Myocyte (in vitro differentiated cells): ENCODE measurements at places on chromosomes 3 and 15.
A peak's percentile ranks its signal among the peaks of the same experiment; 100 is the strongest.

GRCh38 chr3:171177056-171177455, 150.5 kb upstream of the SLC2A2 start:
- no peak for DNase-seq

- no peak for DNase-seq
These were observed 149.5 kb downstream of the SV2B start for GRCh38 chr15:91249591-91249990.

- no peak for DNase-seq
These were observed 10.8 kb downstream of the PDCD10 start for GRCh38 chr3:167723872-167724271.

GRCh38 chr3:23239211-23240068, 36.3 kb downstream of the UBE2E2 start:
- DNase-seq, result no peak

DNA sequence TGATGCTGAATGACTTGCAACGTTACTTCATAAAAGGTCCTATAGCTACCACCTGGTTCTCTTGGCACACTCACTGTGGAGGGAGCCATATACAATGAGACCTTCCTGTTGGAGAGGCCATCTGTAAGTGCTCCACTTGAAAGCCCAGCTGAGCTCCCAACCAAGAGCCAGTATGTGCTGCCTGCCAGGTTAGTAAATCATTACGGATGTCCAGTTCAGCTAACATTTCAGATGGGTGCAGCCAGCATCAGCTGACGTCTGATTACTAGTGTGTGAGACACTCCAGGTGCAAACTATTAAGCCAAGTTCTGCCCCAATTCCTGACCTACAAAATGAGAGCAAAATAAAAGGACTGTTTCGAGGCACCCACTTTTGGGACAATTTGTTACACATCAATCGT, 274.4 kb upstream of the ROBO2 start:
- DNase-seq, result no peak

- DNase-seq, result peak; percentile 19
These were observed 177.8 kb downstream of the SERPINI1 start for GRCh38 chr3:167913219-167913835.

DNA sequence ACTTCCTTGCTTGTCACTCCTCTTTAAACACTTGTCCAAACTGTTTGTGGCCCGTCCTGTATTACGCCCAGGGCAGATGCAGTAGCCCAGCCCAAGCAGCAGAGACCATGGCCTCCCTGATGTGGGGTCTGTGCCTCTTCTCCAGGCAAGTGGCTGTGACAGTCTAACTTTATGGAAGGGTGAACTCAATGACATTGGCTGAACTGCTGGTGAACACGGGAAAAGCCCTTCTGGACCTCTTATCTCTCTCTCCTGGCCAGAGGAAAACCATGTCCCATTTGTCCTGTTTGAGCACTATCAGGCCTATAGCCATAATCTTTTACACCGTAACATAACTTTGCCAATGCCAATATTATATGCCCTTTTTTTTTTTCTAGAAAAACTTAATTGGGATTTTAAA, 67.6 kb downstream of the SMAD3 start:
- no peak for DNase-seq

DNA sequence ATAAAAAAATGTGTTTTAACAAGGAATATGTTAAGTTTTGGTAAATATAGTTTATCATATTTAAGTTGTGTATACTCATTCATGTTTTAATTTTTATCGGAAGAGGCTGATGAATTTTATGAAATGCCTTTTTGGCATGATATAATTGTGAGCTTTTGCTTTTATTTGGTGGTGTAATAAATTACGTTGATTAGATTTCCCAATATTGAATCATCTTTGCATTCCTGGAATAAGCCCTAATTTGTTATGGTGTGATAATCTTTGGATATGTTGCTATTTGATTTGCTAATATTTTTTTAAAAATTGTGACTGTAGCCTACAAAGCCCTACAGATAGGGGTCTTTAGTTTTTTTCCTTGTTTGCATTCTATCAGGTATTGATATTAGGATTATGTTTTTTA, 107.4 kb downstream of the IGF1R start:
- no peak for DNase-seq

DNA sequence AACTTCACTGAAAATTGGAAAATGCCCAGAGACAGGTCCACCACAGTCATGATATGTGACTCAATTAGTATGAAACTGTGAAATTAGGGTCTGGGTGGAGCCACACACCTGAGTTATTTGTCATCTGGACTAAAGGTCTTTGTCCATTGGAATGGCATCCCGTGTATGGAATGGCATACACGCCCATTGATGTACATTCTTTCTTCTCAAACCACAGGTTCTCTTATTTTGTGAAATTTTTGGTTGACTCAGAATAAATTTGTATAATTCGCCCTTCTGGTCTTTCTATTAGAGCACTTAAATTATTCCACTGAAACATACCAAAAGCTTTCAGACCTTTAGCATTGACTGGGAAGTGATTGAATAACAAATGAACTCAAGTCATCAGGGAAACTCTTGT, 66.8 kb upstream of the UBE2E1 start:
- DNase-seq, result no peak

DNA sequence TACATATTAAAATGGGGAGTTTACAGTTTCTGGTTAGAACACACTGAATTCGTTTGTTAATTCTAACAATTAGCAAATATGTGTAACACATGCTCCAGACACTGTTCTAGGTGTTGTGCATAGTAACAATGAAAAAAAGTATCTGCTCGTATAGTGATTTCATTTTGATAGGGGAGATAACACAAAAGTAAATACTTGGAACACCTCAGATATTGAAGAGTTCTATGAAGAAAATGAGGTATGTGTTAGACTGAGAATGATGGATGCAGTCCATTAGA, 6.8 kb upstream of the TMF1 start:
- DNase-seq, result no peak

- DNase-seq, result no peak
These were observed 163.0 kb upstream of the MLF1 start for GRCh38 chr3:158407844-158408517.

DNA sequence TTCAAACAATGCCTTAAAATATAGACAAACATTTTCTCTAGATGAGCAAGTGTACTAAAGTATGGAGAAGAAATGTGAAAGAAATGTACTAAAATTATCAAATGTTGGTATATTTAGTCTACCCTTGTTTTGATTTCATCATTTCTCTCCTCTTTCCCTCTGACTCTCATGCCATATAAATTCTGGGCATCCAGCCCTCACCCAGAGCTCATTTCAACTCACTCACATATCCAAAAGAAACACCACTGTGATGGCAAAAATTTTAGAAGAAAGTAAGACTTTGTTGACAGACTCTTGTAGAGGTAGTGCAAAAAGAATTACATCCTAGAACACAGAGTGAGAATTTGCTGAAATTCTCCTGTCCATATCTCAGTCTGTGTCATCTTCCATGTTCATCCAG, 377.8 kb upstream of the SUCLG2 start:
- no peak for DNase-seq

DNA sequence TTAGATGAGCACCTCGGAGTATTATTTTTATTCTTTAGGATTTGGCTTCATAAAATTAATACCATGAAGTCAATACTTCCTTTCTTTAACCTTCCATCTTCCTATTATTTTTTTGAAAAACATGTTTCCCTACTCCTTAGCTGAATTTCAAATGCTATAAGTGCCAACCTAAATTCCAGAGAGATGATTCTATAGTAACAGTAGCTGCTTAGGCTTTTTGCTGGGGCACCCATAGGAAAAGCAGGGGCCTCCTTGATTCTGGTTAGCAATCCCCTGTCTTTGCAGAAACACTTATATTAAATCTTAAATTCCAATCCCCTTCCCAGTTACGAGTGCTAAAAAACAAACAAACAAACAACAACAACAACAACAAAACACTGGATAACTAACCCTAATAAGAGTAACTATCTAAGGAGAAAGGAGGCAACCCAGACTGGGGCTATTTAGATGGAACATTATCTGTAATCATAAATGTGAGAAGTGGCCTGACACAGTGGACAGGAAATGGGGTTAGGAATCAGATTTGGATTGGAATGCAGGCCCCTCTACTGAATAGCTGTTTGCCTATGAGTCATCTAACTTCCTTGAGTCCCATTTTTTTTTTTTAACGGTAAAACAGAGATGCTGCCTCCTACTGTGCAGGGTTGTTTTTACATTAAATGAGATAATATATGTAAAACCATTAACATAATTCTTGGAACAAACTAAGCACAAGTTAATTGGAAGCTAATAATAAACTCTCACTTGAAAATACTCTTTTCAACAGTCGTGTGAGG, 148.1 kb downstream of the WDR72 start:
- no peak for DNase-seq

DNA sequence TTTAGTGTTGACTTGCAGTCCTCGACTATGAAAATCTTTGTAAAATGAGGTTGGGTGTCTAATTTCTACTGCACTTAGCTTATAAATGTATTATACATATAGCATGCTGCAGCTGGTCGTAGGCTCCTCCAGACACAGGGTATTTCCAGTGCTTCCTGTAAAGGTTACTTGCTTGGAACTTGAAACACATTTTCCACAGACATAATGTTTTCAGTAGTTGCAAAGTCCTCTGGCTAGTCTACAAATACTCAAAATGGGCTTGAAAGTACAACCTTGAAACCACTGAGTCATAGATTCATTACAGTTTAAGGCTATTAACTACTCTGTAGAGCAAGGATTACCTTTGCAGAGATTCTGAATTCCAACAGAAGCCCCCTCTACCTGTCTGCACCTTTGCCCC, 464.1 kb downstream of the RAP2B start:
- DNase-seq, result no peak

DNA sequence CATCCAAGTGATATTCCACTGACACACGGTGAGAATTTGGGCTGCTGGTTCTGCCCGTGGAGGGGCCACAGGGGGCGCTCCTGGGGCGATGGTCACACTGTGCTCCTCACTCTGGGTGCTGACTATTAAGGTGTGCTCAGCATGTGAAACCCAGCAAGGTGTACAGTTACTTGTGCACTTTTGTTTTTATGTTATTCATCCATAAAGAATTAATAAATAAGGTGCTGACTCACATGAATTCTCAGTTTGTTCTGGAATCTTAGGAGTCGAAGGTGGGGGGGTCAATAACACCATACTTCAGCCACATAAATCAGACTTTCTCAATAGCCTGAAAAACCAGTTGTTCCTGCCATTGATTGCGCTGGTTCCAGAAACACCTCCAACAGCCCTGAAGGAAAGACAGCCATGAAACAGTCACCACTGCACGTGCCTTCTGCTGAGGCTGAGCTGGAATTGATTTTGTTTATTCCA, 53.5 kb upstream of the SPATA12 start:
- DNase-seq, result peak; percentile 47

GRCh38 chr3:73781541-73781940, 156.8 kb upstream of the PDZRN3 start:
- peak; percentile 41 for DNase-seq

GRCh38 chr3:124860599-124860998, 26.6 kb downstream of the ITGB5 start:
- peak; percentile 98 for DNase-seq

DNA sequence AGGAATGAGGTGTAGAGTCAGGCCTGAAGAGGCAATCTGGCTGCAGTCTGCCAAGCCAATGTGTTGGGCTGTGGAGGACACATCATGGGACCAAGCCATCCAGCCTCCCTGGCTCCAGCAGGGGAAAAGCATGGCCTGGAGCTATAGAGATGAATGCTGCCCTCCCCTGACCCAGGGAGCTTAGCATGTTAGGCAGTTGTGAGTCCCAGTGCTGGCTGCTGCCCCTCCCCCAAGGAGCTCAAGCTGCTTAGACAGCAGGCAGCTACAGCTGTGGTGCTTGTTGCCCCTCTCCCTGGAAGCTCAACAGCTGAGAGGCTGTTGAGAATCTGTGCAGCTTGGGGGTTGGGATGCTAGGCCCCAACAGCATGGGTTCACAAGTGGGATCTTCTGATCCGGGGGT, 85.6 kb upstream of the DNAJC19 start:
- DNase-seq, result no peak
